Aorta (tissue), 5 donors: ENCODE measurements at places on chromosomes 5 and 9. TPM values are rescaled to one million over a fixed set of nuclear protein-coding genes. Genes with fewer than 3 reads are reported as not detected.

The NSUN2 gene
- total RNA-seq, result 45.0 TPM

DNA sequence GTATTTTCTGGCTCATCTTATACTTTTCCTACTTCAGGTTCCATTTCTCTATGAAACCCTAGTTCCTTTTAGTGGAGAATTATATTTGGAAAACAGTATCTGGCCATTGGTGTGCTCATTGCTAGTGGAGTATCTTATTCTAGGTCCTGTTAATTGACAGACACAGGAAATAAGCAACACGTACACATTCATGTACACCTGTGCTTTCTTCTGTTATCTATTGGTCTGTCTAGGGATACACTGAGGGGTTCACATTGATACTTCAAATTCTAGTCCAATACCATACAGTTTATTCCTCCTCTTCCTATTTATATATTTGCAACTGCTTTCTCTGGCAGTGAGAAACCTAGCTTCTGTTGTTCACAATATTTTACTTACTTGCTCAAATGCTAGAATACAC is 110.2 kb downstream of the FER start:
- H3K4me1 ChIP-seq, result no peaks in the 10 kb centered on the region
- H3K4me3 ChIP-seq, result no peak overlapping the region
- H3K36me3 ChIP-seq, result no peaks in the 10 kb centered on the region

The HBEGF gene
- total RNA-seq, result 30.2 TPM

GRCh38 chr9:32618261-32618660 is 17.2 kb downstream of the TAF1L start:
- H3K27ac ChIP-seq, result no peak overlapping the region
- no peaks in the 10 kb centered on the region for H3K4me1 ChIP-seq
- no peaks in the 10 kb centered on the region for H3K27me3 ChIP-seq
- no peak for DNase-seq
- H3K4me3 ChIP-seq, result no peak overlapping the region

DNA sequence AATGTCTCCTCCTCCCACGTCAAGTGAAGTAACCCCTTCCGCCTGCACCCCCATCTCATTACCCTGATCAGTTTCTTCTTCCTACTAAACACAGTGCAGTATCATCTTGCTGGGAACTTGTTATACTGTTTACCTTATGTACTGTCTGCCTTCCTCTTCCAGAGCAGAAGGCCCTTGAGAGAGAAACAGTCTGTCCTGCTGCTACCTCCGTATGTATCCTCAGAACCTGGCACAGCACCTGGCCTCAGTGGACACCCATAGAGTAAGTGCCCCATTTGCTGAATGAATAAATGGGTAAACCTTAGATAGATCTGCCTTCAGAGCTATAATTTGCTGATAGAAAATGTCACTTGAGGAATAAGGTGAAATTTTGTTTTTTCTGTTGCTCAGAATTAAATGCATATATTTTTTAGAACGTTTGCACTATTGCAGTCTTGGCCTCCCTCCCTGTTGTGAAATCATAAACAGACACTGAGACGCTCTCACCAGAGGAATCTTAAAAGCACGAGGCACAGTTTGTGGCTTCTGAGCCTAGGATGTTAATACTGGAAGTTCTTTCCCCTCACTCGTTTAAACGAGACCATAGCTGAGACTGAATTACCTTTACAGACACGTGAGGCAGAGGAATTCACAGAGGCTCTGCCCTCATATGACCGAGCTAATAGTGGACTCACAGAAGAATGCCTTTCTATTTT is 223.1 kb upstream of the DAP start:
- DNase-seq, result no peak
- peaks cover 4% of the 10 kb centered on the region for H3K27me3 ChIP-seq
- no peaks in the 10 kb centered on the region for H3K4me1 ChIP-seq
- H3K27ac ChIP-seq, result no peak overlapping the region
- no peak overlapping the region for H3K4me3 ChIP-seq
- no peaks in the 10 kb centered on the region for H3K36me3 ChIP-seq

GRCh38 chr5:62569470-62569869 is 9.1 kb upstream of the LRRC70 start:
- DNase-seq, result no peak
- H3K4me3 ChIP-seq, result no peak overlapping the region
- H3K36me3 ChIP-seq, result peaks cover 1% of the 10 kb centered on the region

The PROP1 gene
- not detected for total RNA-seq

DNA sequence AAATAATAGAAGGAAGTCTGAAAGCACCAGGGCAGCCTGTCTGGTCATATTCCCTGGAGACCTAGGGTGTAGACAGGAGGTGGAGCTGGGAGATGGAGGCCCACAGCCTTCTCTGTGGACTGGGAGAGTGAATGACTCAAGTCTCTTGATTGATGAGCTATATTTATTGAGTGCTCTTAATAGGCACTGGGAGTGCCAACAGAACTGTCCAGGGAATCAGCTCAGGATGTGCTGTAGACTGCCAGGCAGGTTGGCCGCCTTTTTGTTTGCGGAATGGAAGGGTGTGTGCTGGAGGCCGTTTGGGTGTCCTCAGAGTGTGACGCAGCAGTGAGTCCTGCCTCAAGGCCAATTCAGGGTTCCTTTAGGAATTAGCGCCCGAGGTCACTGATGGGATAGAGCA is 33.4 kb upstream of the POMT1 start:
- H3K4me3 ChIP-seq, result no peak overlapping the region
- DNase-seq, result no peak
- no peaks in the 10 kb centered on the region for H3K4me1 ChIP-seq

DNA sequence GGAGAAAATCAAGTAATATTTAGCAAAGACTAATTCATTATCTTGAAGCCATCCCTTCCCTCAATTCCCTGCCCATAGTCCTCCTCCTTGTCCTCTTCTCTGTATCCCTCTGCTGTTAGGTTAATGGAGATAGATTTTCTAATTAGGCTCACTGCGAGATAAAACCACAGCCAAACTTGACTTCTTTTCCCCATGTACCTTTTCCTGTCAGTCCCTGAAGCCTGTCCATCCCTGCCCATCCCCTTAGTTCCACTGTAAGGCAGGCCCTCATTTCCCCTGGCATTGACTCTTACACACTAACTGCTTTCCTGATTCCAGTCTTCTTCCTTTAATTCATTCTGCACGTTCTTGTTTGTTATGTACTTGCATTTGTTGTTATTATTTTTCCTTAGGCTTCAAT is 1.2 kb downstream of the TLR4 start:
- H3K36me3 ChIP-seq, result no peaks in the 10 kb centered on the region
- no peaks in the 10 kb centered on the region for H3K4me1 ChIP-seq
- no peaks in the 10 kb centered on the region for H3K27me3 ChIP-seq
- DNase-seq, result no peak
